Epithelial cell of proximal tubule (primary cell): ENCODE measurements at places on chromosomes 16 and 17.

DNA sequence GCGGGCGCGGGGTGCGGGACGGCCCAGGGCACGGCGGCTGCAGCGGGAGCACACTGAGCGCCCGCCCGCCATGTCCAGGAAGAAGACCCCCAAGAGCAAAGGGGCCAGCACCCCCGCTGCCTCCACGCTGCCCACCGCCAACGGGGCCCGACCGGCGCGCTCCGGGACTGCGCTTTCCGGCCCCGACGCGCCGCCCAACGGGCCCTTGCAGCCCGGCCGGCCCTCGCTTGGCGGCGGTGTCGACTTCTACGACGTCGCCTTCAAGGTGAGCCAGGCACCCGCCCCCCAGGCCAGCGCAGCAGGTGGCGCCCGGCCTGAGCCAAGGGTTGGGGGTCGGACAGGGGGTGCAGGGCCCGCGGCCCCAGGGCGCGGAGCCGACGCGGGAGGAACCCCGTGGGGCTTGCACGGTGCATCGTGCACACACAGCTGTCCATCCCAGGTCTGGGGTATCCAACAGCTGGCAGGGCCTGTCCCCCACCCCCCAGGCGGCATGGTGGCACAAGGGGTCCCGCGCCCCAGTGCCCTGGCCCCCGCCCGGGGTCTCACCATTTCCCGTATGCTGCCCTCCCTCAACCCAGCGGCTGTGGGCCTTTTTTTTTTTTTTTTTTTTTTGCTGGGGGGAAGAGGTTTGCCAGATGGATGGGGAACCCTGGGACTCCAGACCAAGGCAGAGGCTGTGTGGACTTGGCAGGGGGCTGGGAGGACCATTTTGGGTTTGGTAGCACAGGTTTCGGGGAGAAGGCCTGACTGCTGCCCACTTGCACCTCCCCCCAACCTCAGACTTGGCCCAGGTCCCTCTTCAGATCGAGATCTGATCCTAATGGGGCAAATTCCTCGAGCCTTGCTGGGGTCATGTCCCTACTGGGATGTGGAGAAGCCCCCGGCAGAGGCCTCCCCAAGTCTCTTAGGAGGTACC, 547 bp downstream of the RAB26 start:
- DNase-seq = no peak

DNA sequence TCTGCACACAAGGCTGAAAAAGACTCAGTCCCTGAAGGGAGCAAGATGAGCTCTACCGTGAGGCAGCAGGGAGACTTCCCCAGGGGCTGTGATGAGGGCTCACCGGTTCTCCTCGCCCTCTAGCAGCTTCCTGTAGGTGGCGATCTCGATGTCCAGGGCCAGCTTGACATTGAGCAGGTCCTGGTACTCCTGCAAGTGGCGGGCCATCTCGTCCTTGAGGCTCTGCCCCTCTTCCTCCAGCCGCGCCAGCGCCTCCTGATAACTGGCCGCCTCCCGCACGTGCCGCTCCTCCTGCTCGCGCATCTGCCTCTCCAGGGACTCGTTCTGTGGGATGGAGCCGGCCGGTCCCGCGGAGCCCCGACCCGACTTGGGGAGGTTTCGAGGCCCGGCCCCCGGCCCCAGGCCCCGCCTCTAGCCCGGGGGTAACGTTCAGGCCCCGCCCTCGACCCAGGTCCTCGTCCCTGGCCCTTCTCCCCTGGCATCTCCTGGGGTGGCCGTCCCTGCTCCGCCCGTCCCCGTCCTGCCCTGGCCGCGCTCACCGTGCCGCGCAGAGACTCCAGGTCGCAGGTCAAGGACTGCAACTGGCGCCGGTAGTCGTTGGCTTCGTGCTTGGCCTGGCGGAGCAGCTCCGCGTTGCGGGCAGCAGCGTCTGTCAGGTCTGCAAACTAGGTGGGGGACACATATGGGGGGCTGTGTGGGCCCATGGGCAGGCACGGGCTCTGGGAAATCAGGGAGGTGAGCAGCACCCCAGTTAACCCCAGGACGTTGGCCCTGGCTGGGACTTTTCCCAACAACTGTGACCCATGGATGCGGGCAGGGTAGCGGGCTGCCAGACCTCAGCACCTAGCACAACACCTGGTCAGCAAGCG, 3.9 kb downstream of the GFAP start:
- DNase-seq = no peak

- DNase-seq = no peak
These were observed 34.3 kb upstream of the WSCD1 start for GRCh38 chr17:6035801-6036394.

GRCh38 chr16:23829454-23829853, 6.3 kb upstream of the PRKCB start:
- no peak for DNase-seq

DNA sequence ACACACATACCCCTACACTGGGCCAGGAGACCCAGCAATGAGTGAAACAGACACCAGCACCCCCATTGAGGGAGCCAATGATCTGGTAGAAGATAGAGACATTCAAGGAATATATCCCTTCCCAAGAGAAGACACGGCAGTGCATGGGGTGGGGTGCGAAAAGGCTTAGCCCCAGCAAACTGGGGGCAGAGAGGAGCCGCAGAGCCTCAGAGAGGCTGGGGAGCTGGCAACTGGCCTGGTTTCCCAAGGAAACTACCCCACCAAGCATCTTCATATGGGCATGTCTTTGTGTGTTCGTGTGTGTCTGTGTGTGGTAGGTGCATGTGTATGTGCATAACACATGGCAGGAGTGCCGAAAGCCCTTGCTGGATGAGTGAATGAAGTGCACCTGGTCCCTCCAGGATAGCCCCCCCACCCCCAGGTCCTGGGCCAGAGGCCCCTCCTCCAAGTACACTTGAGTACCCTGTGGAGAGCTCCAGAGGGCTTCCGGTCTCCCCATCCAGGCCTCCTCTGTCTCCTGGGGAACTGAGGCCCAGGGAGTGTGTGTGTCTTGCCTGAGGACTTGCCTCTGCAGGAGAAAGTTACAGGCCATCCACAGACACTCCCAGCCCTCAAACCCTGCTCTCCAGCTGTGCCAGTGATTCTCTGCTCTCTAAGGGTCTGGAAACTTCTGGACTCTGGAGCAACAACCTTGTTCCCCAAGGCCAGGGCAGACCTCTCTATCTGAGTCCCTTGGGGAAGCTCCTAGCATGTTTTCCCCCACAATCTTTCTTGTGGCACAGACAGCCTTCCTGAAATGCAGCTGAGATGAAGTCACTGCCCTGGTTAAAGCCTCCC, 15.9 kb downstream of the TBX2 start:
- DNase-seq = no peak

DNA sequence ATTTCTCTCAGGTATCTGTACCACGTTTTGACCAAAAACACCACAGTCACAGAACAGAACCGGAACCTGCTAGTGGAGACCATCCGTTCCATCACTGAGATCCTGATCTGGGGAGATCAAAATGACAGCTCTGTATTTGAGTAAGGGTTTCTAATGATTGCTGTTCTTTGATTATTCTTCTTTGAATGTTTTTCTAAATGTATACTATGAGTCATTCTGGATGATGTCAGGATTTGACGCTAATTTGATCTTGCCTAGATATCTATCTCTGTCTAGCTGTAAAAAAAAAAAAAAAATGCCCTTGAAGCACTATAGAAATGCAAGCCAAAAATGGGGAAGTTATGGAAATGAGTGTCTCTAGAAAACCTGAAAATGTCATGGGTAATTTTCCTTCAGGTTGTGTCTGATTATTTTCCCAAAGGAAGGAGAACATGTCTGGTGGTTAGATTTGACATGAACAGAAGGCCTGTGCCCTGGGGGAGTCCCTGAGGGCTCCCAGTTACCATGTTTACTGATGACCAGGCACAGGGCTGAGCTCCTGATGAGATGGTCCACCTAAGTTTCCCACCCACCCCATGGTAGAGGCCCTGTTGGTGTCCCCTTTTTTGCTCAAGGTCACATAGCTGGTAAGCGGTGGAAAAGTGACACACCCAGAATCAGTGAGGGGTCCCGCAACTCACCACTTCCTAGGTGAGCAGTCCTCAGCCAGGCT, 13.6 kb downstream of the CLEC16A start:
- no peak for DNase-seq

- no peak for DNase-seq
These were observed 17.0 kb downstream of the GJD3 start for GRCh38 chr17:40347319-40348135.

DNA sequence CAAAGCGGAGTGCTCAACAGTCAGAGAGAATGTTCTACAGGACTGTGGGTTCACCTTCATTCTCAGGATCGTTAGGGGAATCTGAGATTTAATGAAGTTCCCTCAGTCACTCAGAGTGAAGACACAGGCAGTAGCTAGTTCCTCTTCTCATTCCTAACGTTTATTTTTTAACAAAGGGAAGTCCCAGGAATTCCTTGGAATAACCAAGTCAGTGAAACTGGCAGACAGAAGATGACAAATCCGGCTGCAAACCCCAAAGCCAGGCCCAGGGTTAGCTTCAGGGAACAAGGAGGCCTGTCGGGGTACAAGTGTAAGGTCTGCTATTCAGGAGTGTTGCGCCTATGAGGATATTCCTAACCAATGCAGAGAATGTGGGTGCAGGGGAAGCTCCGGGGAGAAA, 42.0 kb downstream of the COTL1 start:
- no peak for DNase-seq

DNA sequence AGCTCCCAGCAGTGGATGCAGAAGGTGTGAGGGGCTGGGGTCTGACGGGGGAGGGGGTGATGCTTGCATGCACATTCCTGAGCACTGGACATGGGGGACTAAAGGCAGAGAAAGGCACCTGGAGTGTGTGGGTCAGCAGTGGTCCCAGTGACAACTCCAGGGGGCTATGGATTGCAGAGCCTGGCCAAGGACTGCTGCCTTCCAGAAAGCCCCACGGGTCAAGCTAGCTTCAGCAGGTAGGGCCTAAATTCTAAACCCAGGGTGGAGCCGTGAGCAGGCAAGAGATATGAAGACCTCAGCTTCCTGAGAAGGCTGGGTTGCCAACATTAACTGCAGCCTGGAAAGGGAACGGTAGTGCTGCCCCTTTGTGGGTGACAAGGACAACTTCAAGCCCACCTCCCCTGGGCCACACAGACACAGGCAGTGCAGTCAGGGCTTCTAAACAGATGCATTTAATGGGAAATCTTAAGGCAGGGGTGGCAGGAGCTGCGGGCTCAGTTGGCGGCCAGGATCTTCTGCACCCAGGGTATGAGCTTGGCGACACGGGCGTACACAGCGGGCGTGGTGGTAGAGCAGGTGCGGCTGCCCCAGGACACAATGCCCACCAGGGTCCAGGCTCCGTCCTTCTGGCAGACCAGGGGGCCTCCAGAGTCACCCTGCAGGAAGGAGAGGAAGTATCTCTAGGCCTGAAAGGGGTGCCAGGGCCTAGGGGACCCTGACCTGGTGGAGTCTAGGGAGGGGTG, 3.1 kb downstream of the CTRB2 start:
- no peak for DNase-seq

- no peak for DNase-seq
These were observed 38.6 kb upstream of the SLFN13 start for GRCh38 chr17:35486920-35487732.
